ENCODE measurements at places on chromosomes 13 and 19. TPM values are rescaled to one million over a fixed set of nuclear protein-coding genes. Genes with fewer than 3 reads are reported as not detected.

DNA sequence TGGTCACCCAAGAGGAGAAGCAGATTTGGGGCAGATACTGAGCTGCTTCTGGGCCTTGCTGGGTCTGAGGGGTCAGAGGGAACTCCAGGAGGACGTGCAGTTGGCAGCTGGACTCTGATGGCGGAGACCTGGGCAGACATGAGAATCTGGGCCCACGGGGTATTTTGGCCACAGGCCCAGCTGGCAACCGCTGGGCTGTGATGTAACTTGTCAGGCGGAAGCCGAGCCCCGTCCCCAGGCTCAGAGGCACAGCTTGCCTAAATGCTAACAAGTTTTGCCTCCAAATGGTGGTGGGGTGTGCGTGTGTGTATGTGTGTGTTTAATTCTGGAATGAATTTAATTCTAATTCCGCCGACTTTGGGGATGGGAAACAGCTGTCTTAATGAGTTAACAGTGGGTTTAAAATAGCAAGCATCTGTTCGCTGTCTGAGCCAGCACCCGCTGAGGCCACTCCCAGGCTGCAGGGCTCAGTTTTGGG, 11.6 kb downstream of the ZNRF4 start:
- peaks cover 18% of the 10 kb centered on the region for H3K4me1 ChIP-seq
- DNase-seq: peak; percentile 70
- H3K36me3 ChIP-seq: no peaks in the 10 kb centered on the region
- H3K4me3 ChIP-seq: no peak overlapping the region
- peak overlapping the region; percentile 42 for H3K27ac ChIP-seq

GRCh38 chr13:50539791-50540530, 303.5 kb downstream of the DLEU7 start:
- no peaks in the 10 kb centered on the region for H3K27me3 ChIP-seq
- H3K4me1 ChIP-seq: peaks cover 8% of the 10 kb centered on the region
- no peaks in the 10 kb centered on the region for H3K36me3 ChIP-seq
- no peak overlapping the region for H3K27ac ChIP-seq
- no peak overlapping the region for H3K4me3 ChIP-seq

GRCh38 chr19:3094601-3095440, 659 bp downstream of the GNA11 start:
- no peaks in the 10 kb centered on the region for H3K27me3 ChIP-seq
- peak overlapping the region; percentile 90 for H3K4me3 ChIP-seq
- no peaks in the 10 kb centered on the region for H3K36me3 ChIP-seq
- peaks cover 50% of the 10 kb centered on the region for H3K4me1 ChIP-seq
- peak overlapping the region; percentile 47 for H3K27ac ChIP-seq
- no peak for DNase-seq

DNA sequence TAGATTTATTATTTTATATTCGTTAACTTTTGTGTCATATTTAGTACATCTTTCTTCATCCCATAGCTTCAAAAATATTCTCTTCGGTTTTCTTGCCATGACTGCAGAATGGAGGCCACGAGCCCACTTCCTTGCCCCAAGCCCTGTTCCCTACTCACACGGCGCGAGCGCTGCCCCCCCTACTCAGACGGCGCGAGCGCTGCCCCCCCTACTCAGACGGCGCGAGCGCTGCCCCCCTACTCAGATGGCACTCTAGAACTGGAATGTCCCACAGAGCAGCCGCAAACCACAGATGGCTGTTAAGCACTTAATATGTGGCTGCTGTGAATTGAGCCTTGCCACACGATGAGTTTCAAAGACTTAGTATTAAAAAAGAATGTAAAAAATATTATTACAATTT, 102.2 kb upstream of the PEG3 start:
- no peaks in the 10 kb centered on the region for H3K27me3 ChIP-seq
- no peak overlapping the region for H3K27ac ChIP-seq
- H3K36me3 ChIP-seq: no peaks in the 10 kb centered on the region
- H3K4me3 ChIP-seq: peak overlapping the region; percentile 28

- no peak overlapping the region for H3K27ac ChIP-seq
- H3K36me3 ChIP-seq: peaks cover 41% of the 10 kb centered on the region
Observed at GRCh38 chr19:48123907-48124651, 13.5 kb upstream of the PLA2G4C start.

DNA sequence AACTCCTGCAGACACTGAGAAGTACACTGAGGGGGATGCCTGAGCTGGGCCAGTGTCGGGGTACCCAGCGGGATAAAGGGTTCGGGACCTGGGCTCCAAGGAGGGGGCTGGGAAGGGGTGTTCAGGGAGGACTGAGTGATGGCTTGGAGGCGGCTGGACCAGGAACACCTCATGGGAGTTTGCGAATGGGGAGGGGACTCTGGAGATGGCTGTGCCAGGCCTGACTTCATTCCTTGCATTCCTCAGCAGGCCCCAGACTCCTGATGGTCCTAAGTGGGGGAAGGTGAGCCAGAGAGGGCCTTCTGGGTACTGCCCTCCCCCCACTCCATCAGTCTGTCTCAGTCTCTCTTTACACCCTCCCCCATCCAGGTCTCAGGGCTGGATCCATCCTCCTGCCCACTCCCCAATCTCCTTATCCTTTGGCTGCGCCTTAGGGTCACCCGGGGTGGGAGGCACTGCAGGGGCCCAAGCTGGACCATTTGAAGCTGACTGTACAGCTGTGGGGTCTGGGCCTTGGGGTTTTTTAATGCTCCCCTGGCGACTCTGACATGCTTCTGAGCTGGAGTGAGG, 13.8 kb downstream of the PAK4 start:
- no peaks in the 10 kb centered on the region for H3K27me3 ChIP-seq

DNA sequence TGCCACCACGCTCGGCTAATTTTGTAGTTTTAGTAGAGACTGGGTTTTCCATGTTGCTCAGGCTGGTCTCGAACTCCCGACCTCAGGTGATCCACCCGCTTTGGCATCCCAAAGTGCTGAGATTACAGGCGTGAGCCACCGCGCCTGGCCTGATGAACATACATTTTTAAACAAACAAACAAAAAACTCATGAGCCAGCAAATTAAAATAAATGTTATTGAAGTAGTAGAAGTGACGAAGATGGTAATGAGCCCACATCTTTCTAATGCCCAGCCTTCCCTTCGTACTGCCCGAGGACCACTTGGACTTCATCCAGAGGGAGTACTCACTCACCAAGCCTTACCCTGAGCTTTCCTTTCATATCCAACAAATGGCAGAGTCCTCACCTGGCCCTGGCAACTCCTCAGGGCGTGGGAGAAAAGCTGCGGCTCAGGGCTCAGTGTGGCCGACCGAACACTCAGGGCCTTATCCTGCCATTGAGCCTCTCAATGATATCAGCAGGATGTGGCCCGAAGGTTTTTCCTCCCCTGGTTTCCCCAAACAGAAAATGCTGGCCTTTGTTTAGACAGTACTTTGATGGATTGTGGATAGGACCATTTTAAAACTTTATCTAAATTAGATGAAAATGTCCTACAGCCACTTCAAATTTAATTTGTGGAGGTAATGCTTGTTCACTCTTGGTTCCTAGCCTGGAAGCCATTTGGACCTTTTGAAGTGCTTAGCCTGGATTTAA, 22.8 kb upstream of the ABCC4 start:
- DNase-seq: peak; percentile 5
- no peak overlapping the region for H3K27ac ChIP-seq
- H3K27me3 ChIP-seq: no peaks in the 10 kb centered on the region
- no peak overlapping the region for H3K4me3 ChIP-seq
- no peaks in the 10 kb centered on the region for H3K4me1 ChIP-seq
- no peaks in the 10 kb centered on the region for H3K36me3 ChIP-seq

DNA sequence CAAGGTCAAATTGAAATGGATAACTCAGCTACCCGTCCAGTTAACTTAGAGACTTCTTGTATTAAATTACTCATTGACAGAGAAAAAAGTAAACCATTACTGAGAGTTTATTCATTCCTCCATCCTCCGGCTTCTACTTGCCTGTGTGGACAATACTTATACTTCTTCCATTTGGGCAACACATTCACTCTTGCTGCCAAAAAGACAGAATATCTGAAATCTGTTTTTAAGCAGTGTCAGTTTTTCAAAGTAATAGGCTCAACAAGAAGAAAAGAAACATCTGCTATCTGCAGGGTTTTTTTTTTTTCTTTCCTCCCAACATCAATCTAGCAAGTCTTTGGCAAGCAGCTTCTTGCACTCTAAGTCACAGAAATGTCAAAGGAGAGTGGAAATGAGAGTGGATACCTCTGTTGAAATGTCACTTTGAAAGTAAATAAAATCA, 1142.8 kb downstream of the PCDH9 start:
- DNase-seq: peak; percentile 25
- H3K27ac ChIP-seq: no peak overlapping the region
- no peaks in the 10 kb centered on the region for H3K4me1 ChIP-seq
- no peak overlapping the region for H3K4me3 ChIP-seq

GRCh38 chr13:36074659-36075058, 56.5 kb downstream of the DCLK1 start:
- H3K27me3 ChIP-seq: no peaks in the 10 kb centered on the region
- peak overlapping the region; percentile 65 for H3K27ac ChIP-seq
- DNase-seq: peak; percentile 97
- peaks cover 3% of the 10 kb centered on the region for H3K36me3 ChIP-seq
- H3K4me3 ChIP-seq: no peak overlapping the region
- H3K4me1 ChIP-seq: peaks cover 10% of the 10 kb centered on the region

DNA sequence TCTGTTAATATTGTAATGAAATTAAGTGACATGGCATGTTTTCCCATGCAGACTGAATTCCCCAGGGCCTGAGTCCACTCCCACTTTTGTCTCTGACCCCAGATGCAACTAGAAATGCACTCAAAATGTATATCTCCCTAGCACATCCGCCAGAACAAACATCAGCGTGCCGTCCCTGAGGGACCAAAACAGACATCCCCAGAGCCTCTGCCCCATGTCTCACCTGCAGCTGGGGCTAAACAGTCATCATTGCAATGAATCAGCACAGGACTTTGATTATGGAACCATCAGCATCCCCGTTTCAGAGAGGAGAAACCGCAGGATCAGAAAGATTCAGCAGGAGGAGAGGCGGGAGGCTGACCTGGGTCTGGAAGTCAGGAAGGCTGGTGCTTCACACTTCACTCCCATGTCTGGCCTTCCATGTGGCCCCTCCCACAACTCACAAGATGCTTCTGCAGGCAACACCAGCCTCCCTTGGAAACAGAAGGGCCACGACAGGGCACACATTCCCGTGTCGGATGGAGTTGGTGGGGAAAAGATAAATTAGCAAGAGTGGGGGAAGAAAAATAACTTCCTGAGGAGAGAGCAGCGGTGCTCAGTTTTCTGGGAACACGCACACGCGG, 130.6 kb upstream of the VSTM2B start:
- DNase-seq: no peak
- no peak overlapping the region for H3K27ac ChIP-seq
- H3K36me3 ChIP-seq: no peaks in the 10 kb centered on the region
- peaks cover 7% of the 10 kb centered on the region for H3K27me3 ChIP-seq
- peaks cover 11% of the 10 kb centered on the region for H3K4me1 ChIP-seq
- H3K4me3 ChIP-seq: no peak overlapping the region

DNA sequence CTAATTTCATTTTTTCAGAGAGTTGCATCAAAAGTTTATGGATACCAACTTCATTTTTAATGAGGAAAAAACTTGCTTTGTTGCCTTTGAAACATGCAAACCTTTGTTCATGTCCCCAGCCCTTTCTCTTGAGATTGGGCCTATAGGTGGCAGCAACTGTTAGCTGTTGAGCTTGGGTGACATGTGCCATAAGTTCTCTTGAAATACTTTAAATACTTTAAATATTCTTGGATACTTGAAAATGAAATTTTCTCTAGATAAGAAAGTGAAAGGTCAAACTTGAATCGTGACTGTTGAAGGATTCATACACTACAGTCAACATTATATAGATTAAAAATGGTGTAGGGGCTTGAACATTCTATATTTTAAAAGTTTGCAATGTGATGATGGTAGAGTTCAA, 294.9 kb downstream of the NDFIP2 start:
- peaks cover 5% of the 10 kb centered on the region for H3K4me1 ChIP-seq
- H3K4me3 ChIP-seq: no peak overlapping the region
- H3K36me3 ChIP-seq: no peaks in the 10 kb centered on the region
- H3K27ac ChIP-seq: no peak overlapping the region
- peak; percentile 73 for DNase-seq

GRCh38 chr13:92054389-92054788, 656.0 kb downstream of the GPC5 start:
- H3K27me3 ChIP-seq: no peaks in the 10 kb centered on the region
- H3K4me3 ChIP-seq: no peak overlapping the region
- no peaks in the 10 kb centered on the region for H3K36me3 ChIP-seq

GRCh38 chr13:76848596-76848995, 37.6 kb downstream of the KCTD12 start:
- H3K27ac ChIP-seq: no peak overlapping the region
- H3K4me3 ChIP-seq: no peak overlapping the region
- DNase-seq: peak; percentile 47
- H3K4me1 ChIP-seq: no peaks in the 10 kb centered on the region
- H3K27me3 ChIP-seq: no peaks in the 10 kb centered on the region

DNA sequence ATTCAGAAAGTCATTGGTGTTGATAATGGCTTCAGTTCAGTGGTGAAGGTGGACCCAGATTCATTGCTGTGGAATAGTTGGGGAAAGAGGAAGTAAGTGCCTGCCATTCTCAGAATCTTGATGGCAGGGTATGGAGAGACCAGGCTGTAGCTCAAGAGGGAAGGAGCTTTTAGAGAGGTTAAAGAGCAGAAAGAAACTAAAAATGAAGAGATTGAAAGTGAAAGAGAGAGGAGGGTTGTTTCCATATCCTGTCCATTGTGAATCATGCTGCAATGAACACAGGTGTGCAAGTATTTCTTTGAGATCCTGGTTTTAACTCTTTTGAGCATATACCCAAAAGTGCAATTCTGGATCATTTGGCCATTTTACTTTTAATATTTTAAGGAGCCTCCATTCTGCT, 12.5 kb downstream of the GJB6 start:
- no peaks in the 10 kb centered on the region for H3K4me1 ChIP-seq
- H3K36me3 ChIP-seq: no peaks in the 10 kb centered on the region
- no peak overlapping the region for H3K27ac ChIP-seq

DNA sequence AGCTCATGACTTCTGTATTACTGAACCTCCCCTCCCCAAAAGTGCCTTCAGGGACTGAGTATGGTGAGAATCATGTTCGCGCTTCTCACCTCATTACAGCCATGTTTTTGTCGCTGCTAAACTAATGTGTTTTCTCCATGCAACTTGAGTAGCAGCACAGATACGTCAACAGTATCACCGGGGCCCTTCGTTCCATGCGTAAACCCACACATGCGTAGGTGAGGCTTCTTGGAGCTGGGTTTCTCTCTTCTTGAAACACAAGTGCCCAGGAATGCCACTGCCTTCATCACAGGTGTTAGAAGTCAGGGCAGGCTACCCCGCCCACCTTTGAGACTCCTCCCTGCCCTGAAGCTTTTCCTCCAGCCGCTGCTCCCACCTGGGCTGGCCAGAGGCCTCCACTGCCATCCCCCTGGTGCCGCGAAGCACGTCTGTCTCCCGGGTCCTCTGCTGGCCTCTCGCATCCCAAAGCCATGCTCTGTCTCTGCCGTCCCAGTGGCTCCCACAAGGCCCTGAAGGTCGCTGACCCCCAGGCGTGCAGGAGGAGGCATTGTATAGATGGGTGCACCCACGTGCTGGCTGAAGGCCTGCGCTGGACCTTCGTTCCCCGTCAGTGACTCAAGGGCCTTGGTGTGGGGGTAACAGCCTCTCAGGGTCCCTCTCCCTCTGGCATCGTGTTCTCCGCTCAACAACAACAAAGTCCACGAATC, 135.3 kb upstream of the MCF2L start:
- no peak overlapping the region for H3K4me3 ChIP-seq
- H3K27me3 ChIP-seq: no peaks in the 10 kb centered on the region
- H3K36me3 ChIP-seq: peaks cover 64% of the 10 kb centered on the region
- H3K27ac ChIP-seq: no peak overlapping the region
- peaks cover 11% of the 10 kb centered on the region for H3K4me1 ChIP-seq

The ZNF729 gene
- 0.04 TPM for total RNA-seq

The CLEC17A gene
- not detected for total RNA-seq

All from muscle of leg (tissue), 16 donors.